ENCODE measurements at places on chromosomes 5 and 9.

DNA sequence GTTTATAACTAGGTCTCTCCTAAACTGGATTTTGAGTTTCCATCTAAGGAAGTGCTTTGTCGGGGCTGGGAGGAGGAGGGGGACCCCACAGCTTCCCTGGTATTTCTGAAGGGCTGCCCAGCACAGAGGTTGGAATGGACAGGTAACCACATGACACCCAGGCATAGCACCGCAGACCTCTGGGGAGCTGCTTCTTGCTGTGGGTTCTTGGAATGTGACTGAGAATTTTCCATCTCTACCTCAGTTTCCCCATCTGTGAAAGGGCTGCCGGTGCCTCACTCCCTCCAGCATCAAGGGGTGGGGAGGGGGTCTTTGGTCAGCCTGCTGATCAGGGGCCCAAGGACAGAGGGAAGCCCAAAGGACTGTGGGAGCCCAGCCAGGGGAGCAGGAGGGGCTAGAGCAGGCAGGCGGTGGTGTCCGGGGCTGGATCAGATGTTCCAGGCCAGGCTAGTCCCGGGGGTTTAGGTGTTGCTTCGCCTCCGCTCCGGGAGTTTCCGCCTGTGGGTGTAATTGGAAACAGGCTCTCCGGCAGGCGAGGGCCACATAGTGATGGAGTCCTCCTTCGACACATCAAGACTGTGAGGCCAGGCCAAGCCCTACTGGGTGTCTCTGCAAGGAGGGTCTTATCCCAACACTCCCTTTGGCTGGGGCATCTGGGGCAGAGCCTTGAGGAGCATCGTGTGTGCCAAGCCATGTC is 3.3 kb downstream of the OLFML2A start:
- DNase-seq = no peak

DNA sequence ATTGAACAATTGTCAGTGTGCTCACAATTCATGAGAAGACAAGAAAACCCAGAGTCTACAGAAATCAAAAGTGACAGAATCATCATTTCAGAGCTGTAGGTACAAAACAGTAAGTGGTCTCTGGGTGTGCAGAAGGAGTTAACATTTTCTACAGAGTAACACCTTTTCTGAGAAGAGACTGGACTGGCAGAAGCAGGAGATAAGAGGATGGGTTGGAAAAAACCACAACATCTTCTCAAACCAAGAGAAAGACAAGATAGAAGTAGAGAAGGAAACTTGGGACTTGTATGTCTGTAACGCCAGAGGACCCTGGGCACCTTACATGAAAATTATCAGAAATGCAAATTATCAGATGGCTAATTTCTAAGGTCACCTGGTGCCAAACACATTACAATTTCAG is 82.6 kb downstream of the ARL15 start:
- no peak for DNase-seq

DNA sequence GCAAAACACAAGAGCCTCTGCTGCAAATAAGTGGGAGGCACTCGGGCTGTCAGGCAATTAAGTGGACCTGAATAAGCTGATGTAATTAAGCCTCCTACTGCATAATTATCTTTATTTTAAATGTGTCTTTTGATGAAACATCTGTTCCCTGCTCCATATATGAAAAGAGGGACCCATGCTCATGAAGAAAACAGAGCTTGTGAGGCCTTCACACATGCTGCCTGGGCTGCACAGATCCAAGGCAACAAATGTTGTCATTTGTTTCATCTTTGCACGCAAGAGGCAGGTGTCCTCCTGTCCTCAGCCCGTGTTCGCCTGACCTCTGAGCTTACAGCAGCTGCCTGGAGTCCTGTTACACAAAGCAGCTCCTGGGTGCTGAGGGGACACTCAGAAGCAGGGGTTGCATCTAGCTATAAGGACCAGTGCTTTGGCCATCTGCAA is 381.1 kb downstream of the ZNF608 start:
- no peak for DNase-seq

GRCh38 chr5:1793966-1794900 is 5.4 kb downstream of the MRPL36 start:
- DNase-seq = no peak

GRCh38 chr5:6458833-6459232 is 10.2 kb downstream of the UBE2QL1 start:
- DNase-seq = no peak

DNA sequence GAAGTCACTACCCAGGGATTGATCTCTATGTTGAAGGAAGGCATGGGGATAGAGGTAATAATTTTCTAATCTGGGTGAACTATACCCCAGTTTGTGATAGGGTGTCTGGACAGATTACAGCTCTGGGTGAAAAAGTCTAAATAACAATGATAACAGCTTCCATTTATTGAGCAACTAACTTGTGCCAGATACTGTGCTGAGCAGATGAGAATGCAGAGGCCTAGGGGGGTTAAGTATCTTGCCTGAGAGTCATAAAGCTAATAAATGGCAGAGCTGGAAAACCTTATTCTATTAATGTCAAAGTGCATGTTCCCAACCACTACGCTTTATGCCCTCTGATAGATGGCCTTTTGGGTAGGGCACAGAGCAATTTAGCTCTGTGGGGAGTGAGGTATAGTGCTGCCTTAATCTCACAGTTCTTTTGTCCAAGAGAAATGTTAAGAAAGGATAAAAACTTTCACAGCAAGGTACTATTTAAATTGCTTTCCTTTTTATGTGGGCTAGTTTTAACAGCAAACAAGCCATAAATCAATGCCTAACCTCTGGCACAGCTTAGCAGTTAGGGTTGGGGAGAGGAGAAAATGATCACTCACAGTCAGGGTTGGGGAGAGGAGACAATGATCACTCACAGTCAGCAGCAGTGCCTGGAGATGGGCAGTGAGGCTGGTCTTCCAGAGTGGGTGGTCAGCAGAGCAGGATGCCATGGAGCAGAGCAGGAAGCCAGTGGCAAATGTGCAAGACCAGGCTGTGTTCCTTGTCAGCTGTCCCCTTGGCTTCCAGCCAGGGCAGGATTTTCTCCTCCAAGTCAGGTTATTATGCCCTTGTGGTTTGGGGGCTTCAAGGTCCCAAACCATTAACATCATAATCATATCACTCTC is 187.0 kb downstream of the CARTPT start:
- DNase-seq = no peak

DNA sequence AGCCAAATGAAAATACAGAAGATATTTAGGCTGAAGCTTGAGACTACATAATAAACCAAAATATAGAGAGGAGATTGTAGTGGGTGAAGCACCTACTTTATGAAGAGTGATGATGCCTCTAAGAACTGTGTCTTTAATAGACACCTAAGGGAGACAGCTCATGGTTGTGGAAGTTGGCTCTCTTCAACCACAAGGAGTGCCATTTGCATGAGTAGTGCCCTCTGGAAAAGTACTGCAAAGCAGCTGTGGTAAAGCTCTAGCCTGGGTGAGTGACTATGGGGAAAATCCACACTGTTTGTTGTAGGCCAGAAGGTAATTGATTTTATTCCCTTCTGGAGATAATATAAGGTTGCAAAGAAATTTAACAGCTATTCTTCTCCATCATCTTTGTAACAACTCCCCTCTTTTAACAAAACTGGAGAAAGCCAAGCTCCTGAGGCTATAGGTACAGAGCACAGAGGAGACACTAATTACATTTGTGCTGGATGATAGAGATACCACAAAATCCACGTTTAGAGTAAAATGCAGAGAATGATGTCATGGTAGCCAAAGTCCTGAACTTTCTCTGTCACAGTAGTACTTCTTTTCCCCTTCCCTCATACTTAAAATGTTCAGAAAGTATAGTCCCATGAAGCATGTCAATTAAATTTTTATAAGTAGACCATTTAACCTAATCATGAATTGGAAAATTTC is 122.8 kb downstream of the STARD4 start:
- DNase-seq = no peak

DNA sequence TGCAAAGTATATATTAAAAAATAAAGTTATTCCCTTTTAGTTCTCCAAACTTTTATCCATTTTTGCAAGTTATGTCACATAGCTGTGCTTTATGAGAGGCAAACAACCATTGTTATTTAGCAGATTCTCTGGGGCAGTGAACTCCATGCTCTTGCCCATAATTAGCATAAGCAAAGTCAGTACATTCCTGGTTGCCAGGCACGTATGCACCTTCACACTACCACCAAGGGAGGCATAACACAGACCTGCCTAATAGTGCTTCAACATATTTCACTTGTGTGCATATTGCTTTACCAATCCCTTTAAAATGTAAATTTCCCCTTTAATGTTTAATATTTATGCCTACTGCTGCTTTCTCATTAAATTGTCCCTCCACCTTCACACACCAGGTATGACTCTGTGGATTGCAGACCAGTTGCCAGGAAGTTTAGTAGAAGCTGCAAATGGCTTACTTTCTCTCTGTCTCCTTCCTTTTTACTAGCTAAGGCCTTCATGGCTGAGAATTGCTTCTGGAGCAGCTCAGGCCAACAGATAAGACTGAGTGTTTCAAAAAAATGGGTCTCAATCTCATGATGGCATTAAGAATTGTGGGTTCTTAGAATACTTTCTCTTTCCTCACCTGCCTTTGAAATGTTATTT is 388.2 kb downstream of the PRR16 start:
- DNase-seq = peak; percentile 25

- DNase-seq = no peak
Observed at GRCh38 chr9:105255421-105255820, 11.0 kb downstream of the SLC44A1 start.

GRCh38 chr5:109880907-109881685 is 191.4 kb downstream of the MAN2A1 start:
- DNase-seq = no peak

DNA sequence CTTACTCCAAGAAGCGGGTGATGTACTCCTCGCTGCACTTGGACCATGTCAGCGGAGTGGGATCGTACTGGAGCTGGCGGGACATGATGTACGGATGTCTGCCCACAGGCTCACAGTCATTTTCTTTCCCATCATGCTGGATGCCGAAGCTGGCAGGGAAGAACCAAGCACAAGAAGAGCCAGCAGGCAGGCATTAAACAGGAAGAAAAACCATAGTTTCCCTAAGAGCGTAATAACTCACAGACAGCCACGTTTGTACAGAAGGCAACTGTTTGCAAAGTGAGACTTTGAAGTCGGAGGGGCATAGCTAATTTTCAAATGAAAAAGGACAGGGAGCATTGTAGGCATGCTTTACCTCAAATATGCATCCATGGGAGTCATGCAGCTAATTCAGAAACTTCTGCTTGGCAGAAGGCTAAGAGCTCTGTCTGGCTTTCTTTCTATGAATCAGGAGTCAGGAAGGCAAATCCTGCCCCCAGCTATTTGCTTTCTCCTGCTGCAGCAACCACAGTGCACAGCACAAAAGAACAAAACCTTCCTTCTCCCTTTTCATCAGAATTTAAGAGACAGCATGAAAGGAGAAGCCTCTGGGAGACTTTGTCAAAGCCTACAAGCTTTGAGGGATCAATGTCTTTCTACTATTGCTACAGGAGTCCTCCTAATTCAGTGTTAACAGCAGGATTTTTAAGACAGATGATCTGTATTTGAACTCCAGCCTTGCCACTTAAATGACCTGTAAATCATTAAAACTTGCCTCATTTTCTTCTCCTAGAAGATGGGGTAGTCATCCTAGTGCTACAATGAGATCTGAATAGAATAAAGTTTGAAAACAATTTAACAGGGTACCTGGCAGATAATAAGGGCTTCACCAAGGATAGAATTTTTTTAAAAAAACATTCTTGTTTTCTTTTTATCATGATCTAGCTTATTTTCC is 209.1 kb downstream of the TARS1 start:
- DNase-seq = no peak

Data from iPS-NIHi11 (cell line).